ENCODE measurements at places on chromosomes 11 and 22.

GRCh38 chr11:114073007-114073827 is 13.7 kb downstream of the ZBTB16 start:
- DNase-seq = no peak

- no peak for DNase-seq
Measured at GRCh38 chr11:133966172-133966651, 9.4 kb upstream of the IGSF9B start.

- DNase-seq = no peak
Measured at GRCh38 chr11:20873054-20873453, 203.7 kb downstream of the NELL1 start.

- DNase-seq = no peak
Measured at GRCh38 chr11:36443661-36444060, 66.4 kb downstream of the TRAF6 start.

- peak; percentile 82 for DNase-seq
Measured at GRCh38 chr22:36435516-36436415, 45.7 kb downstream of the TXN2 start.

- peak; percentile 84 for DNase-seq
Measured at GRCh38 chr22:23263651-23264555, 83.6 kb downstream of the BCR start.

GRCh38 chr11:111633756-111634362 is 31.6 kb downstream of the SIK2 start:
- no peak for DNase-seq

- no peak for DNase-seq
Measured at GRCh38 chr11:15645201-15645600, 530.5 kb downstream of the INSC start.

- no peak for DNase-seq
Measured at GRCh38 chr11:23653071-23653675, 792.9 kb upstream of the CCDC179 start.

GRCh38 chr22:48864748-48865147 is 962.9 kb downstream of the BRD1 start:
- no peak for DNase-seq

DNA sequence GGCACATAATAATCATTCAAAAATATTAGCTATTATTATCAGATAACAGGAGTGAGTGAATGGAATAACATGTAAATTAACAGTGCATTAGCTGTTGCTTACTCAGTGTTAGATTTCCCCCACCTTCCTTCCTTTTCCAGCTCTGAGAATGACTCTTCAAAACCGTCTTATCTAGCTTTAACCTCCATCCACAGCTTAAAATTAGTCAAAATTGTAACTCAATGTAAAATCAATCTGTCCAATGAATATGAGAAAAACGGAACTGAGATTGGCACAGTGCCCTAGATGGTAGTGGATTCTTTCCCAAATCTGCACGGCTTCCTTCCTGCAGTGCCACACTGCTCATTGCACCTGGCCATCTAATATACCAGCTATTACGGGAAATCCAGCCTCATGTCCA is 156.8 kb upstream of the BDNF start:
- no peak for DNase-seq

GRCh38 chr11:75815345-75816168 is 547 bp downstream of the UVRAG start:
- peak; percentile 47 for DNase-seq

Data from CD4-positive, alpha-beta T cell treated with Interferon gamma for 1 hour (primary cell).